ENCODE measurements at places on chromosomes 11 and 22.

DNA sequence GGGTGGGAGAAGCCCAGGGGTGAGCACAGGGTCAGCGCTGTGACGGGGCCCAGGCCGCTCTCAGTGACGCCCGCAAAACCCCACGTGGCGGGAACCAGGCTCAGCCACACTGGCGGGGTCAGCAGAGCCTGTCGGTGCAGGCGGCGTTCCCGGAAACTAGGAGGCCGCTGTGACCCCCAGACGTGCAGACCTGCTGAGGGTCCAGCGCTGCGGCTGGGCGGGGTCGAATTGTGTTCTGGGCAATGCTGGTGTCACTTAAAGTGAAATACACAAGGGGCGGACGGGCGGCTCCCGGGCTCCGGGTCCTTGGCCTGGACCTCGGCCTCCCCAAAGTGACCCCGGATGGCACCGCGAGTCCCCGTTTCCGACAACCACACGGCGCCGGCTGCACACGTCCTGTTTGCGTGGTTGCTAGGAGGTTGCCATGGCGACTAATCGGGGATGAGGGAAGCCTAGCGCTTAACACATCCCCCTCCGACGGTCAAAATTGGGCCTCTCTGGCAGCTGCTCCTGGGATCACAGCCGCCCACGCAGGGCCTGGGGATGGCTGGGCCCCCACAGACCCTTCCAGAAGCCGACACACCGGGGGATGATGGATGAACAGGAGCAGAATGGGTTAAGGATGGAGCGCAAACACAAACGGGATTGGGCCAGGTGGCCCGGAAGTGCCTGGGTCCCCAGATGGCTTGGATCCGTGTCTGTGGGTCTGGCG lies 81.7 kb upstream of the PRR5 start:
- DNase-seq = peak; percentile 52

DNA sequence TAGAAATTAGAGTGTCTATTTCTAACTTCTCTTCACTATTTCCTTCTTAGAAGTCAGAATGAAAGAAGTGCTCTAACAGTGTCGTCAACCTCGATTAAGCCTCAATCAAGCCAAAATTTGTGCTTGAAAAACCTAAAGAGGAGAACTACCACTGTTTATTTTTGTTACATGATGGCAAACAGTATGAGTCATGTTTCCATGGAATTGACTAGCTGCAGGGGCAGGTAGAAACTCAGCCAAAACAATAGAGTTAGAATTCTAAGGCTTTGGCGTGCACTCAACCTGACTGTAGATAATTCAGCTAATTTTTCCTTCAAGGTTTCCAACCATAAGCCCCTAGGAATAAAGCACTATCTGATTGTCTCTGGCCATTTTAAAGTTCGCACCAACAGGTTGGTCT lies 415.9 kb downstream of the ETS1 start:
- no peak for DNase-seq

DNA sequence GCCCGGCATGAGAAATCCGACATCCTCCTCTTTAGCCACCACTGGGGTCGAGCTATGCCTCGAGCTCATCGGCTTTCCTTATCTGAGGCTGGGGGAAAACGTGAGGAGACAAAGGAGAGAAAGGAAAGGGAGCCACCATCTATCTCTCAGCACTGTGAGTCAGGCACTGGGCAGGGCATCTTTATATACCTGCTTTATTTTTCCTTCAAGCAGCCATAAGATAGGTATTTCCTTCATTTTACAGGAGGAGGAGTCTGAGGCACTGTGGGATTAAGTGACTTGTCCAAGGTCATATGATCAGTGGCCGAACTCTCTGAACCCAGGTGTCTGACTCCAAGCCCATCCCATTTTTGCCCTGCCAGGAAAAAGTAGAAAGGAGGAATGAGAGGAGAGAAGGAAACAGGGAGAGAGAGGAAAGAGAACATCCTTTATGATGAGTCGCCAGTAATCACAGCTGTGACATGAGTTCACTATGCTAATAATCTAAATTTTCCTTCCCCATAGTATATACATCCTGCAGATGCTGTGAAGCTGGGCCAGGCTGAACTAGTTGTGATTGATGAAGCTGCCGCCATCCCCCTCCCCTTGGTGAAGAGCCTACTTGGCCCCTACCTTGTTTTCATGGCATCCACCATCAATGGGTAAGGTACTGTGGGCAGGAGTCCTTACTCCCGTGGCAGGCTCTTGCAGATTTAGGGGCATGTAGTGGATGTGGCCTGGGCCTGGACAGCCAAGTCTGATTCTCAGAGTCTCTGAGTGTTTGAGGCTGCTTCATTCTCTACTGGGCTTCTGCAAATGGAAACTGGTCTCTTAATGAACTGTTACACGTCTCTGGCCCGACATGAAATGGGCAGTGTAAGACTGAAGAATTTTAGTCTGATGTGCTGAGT lies 21.8 kb downstream of the NAT10 start:
- DNase-seq = no peak

DNA sequence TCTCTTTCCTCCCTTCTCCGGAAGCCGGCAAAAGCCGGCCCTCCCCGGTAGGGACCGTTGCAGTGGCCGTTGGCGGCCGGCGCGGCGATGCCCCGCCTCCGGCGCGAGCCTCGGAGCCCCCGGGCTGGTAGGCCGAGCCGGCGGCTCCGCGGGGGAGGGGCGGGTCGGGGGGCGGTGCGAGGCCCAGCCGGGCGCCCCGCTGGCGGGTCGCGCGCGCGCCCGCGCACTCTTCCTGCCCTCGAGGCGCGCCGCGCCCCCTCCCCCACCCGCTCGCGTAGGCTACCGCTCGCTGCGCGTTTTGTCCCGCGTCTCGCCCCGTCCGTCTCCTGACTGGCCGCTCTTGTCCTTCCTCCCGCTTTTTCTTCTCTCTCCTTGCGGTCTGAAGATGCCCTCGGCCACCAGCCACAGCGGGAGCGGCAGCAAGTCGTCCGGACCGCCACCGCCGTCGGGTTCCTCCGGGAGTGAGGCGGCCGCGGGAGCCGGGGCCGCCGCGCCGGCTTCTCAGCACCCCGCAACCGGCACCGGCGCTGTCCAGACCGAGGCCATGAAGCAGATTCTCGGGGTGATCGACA lies 591 bp downstream of the CAPRIN1 start:
- peak; percentile 86 for DNase-seq

- no peak for DNase-seq
These were observed 83.3 kb downstream of the TRMU start for GRCh38 chr22:46418827-46419226.

- DNase-seq = no peak
These were observed 5.6 kb downstream of the SLC35C1 start for GRCh38 chr11:45810431-45811108.

DNA sequence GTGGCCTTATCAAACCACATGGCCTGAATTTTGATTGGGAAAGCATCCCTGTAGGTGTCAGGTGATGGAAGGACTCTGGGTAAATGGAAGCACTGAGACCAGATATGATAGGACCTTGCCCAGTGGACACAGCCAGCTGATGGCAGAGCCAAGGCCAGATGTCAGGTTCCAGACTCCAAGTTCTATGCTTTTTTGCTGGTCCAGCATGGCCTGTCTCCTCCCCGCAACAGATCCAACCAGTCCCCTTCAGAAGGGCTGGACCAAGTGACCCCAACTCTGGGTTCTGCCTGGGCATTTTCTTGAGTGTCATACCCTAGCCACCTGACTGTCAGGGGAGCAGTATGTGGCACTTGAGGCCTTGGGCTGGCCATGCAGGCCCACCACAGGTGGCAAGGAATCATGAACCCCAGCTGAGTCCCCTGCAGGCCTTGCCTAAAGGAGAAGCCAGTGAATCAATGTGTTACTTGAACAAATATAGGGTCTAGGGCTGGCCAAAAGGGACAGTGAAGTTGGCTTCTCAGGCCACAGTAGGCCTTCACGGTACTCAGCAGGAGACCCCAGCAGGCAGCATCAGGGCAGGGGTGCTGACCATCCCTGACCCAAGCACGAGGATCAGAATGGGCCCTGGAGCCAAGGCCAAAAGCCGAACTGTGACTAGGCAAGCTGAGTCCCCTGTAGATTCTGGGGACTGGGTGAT lies 27.1 kb downstream of the KCNQ1OT1 start:
- DNase-seq = no peak

DNA sequence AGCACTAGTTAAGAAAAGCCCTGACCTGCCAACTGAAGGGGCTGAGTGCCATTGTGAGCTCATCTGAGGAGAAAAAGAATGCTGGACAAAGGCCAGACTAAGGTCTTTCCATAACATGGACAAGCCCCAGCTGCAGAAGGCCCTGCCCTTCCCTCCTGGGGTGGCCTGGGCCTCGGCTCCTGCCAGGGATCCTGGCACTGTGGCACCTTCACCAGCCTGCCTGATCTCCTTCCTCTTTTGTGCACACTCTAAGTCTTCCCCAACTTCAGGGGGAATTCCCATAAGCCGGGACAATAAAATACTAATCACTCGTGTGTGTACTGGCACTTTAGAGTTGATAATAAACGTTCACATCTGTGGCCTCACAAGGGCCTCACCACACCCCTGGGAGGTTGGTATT lies 9.9 kb downstream of the TMPRSS13 start:
- DNase-seq = no peak

GRCh38 chr22:23376256-23376655 lies 195.9 kb downstream of the BCR start:
- DNase-seq = no peak

DNA sequence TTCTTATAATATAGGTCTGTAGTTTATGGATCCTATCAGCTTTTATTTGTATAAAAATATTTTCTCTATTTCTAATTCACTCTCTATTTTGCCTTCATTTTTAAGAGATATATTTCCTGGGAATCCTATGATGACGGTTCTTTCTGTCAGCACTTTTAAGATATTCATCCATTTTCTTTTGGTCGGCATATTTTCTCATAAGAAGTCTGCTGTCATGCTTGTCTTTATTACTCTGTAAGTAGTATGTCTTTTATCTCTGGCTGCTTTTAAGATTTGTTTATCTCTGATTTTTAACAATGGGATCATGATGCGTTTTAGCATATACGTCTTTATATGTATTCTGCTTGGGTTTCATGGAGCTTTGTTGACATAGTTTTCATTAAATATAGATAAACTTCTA lies 175.5 kb downstream of the SNX19 start:
- DNase-seq = no peak
